HCEC 1CT (cell line): ENCODE measurements at places on chromosomes 11 and 22.

DNA sequence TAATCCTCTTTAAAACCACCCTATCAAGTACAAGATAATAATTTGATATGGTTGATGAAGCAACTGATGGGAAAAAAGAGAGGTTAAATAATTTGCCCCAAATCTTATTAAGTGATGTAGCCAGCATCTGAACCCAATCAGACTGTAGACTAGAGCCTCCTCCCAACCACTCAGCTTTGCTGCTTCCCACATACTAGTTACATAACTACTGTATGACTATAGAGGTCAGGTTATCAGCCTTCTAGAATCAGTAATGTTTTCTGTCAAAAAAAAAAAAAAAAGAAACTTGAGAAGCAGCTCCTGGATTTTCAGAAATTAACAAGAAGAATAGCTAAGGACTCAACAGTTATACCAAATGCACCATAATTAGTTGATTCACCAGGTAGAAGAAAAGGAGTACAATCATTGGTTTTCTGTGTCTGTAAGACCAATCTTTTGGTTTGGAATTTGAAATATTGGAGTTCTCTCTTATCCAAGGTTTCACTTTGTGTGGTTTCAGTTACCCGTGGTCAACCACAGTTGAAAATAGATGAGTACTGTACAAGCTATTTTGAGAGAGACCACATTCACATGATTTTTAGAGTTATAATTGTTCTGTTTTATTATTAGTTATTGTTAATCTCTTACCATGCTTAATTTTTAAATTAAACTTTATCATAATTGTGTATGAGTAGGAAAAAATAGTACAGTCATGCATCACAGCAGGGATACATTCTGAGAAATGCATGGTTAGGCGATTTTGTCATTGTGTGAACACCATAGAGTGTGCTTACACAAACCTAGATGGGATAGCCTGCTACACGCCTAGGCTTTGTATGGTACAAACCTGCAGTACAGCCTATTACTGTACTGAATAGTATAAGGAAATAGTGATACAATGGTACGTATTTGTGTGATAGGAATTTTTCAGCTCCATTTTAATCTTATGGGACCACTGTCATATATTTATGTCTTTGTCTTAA is 72.2 kb downstream of the PDHX start:
- peak; percentile 19 for DNase-seq

DNA sequence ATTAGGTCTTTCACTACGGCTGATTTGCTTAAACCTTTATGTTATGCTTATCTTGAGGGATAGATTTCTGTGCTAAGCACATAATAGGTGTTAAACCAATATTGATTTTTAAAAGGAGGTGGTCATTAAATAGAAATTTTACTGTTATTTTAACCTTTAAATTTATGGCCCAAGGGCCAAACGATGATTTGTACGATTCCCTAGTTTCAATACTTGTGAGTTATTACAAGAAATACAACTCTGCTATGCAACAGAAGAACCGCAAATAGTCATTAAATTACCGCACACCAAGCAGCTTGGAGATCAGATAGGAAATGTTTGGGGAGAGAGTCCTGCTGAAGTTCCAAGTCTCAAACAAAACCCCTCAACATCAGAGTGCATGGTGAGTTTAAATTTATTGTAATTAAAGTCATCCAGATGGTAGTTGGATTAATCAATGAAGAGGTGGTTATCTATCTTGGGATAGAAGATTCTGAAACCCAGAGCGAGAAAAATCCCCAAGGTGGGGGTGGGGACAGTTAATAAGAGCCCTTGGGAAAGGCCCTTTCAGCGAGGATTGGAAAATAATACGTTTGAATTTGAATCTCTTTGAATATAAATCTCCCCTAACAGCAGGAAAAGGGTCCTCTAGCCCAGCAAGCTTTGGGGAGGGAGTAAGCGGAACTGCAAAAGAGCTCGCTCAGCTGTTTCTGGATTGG is 805 bp upstream of the QSER1 start:
- DNase-seq, result no peak

- no peak for DNase-seq
These were observed 3.8 kb upstream of the PKP3 start for GRCh38 chr11:390175-390574.

GRCh38 chr22:40418366-40419201 is 48.2 kb downstream of the SGSM3 start:
- DNase-seq, result no peak

GRCh38 chr11:2100361-2101170 is 38.6 kb downstream of the IGF2 start:
- DNase-seq, result no peak
